ENCODE measurements at places on chromosomes 3 and 15. TPM values are rescaled to one million over a fixed set of nuclear protein-coding genes. Genes with fewer than 3 reads are reported as not detected.

Gene DISP2
- total RNA-seq = 1.0 TPM

Gene NDN
- 1.9 TPM for total RNA-seq

Gene GRK7
- not detected for total RNA-seq

Gene KCTD6
- total RNA-seq = 17.5 TPM

Gene TMC3
- total RNA-seq = not detected

Gene IL17RC
- total RNA-seq = 22.5 TPM

Gene PRTG
- 35.5 TPM for total RNA-seq

Gene USF3
- 3.9 TPM for total RNA-seq

Gene SCAANT1
- total RNA-seq = not detected

Gene CGGBP1
- 13.0 TPM for total RNA-seq

Gene ROBO2
- not detected for total RNA-seq

Gene ZMYND10
- total RNA-seq = 10.1 TPM

Gene LRRC34
- total RNA-seq = not detected

Gene HHLA2
- not detected for total RNA-seq

Gene FMN1
- total RNA-seq = not detected

Gene PTX3
- 5.4 TPM for total RNA-seq

Gene TM4SF4
- total RNA-seq = not detected

Gene PLCL2
- not detected for total RNA-seq

Gene PCOLCE2
- 36.6 TPM for total RNA-seq

Gene CNTN3
- total RNA-seq = not detected

Gene DENND4A
- total RNA-seq = 12.2 TPM

Gene TAGLN3
- not detected for total RNA-seq

Gene NSMCE3
- total RNA-seq = 10.0 TPM

Gene NRG4
- total RNA-seq = not detected

Gene MASP1
- total RNA-seq = not detected

Gene PIGZ
- total RNA-seq = not detected

Gene C2CD4A
- not detected for total RNA-seq

Gene HYKK
- total RNA-seq = 13.9 TPM

Gene PLA2G4E
- total RNA-seq = not detected

Gene ARHGEF26
- total RNA-seq = 12.8 TPM

Measured in G401 (cell line).